Activated CD4-positive, CD25-positive, alpha-beta regulatory T cell treated with anti-CD3 and anti-CD28 coated beads, Interleukin-2, amount 50 U/mL, for 72 hours (primary cell): ENCODE measurements at places on chromosomes 16 and 17.

DNA sequence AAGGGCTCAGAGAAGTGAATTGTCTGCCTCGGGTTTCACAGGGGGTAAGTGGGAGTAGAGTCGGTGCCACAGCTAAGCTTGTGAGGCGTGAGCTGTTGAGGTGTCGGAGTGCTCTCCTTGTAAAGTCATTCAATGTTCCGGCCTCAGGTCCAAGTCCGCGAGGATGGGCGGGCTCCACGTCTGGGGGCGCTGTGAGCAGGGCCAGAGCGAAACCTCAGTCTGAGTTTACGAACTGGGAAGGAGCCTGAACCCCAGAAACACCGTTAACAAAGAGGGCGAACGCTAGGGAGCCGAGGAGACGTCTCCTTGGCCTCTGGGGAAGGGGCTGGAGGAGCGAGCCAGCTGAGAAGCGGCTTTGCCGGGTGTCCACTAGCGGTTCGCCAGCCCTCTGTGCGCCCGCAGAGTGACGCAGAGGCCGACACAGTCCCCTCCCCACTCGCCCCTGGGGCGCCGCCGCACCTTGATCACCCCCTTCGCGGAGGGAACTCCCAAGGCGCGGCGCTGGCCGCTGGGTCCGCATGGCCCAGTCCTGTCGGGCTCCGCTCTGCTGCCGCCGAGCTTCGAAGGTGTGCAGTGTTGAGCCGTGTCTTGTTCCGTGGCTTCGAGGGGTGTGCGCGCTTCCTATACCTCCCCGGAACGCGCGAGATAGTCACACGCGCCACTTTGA, 4.9 kb downstream of the IRX3 start:
- no peak for DNase-seq

DNA sequence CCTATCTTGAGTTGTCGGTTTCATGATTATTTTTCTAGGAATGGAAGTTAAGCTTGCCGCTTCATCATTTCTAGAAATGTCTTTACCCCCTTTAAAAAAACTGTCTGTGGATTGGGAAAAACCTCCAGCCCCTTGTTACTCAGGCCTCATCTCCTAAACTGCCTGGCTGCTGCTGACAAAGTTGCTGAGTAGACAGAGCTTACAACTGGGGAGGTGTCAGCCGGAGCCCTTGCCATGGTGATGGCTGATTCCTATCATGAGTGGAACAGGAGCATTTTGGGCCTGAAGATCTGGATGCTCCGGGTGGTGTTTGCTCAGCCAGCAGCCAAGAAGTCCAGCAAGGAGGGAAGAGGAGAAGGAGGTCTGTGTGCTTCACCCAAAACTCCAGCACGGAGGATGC, 243.3 kb downstream of the ENGASE start:
- no peak for DNase-seq

DNA sequence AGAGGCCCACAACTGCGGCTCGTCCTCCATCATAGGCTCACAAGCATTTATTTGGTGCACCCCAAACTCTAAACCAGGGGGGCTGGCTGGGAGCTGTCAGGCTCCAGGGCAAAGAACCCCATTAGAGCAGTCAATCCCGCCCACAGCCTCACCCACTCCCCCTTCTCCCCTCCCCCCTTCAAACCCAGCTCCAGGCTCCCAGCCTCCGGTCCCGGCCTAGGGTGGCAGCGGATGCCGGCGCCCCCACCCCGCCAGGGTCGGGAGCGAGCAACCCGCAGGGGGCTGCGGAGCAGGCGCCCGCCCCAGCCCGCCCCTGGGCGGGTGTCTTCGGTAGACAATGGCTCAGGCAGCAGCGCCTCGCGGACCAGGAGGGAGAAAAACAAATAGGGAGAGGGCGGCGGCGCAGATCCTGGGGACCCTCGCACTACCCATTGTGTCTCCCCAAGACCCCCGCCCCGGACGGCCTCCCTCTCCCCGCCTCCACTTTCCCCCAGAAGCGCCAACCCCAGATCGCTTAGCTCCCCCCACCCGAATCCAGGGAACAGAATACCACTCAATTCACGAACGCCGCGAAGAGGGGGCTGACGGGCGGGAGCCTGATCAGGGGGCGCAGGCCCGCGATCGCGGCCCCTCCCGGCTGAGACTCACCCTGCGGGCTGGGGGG, 572 bp downstream of the FAM171A2 start:
- no peak for DNase-seq

DNA sequence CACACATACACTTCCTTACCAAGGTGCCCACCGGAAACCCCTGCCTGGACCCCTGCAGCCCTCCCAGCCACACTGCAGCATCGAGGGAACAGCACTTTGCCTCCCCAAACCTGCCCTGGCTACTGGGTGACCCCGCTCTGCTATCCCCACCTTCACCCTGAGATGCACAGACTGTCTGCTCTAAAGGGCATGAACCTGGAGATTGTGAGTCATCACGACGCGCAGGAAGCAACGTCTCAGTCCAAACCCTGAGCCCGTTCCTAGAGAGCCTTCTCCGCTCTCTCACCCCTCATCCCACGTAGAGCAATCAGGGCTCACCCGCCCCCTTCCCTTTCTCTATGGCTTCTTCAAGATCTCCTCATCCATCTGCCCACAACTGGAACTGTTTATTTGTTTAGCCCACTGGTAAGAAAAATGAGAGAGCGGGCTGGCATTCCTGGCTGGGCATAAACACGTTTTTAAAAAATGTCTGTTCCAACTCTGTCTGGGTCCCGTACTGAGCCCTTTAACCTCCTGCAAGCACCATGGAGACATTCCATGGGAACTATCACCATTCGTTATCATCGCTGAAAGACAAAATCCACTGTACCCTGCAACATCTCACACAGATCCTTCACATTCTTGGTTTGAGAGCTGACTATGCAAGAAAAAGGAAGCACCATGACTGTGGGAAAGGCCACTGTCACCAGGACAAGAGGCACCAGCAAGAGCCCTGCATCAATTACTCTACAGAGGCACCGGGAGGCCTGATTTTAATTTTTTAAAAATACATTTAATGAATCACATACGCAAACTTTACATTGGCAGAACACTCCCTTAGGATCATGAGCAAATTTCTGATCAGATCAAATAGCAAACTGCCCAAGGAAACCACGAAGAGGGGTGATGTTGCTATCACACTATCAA, 28.2 kb downstream of the ZFHX3 start:
- no peak for DNase-seq

DNA sequence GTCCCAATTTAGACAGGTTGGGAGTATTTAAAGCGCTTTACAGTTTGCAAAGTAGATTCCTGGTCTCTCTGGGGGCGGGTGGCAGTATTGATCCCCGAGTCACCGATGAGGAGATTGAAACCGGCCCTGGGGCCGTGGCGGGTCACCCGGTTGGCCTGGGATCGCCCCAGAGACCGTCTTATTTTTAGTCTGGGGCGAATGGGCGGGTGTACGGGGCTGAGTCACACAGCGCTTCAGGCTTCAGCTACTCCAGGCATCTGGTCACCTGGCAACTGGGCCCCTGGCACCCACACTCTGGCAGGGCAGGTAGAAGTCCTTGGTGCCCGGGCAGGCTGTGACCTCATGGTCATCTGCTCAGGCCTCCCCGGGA, 669 bp downstream of the MIEF2 start:
- peak; percentile 58 for DNase-seq

DNA sequence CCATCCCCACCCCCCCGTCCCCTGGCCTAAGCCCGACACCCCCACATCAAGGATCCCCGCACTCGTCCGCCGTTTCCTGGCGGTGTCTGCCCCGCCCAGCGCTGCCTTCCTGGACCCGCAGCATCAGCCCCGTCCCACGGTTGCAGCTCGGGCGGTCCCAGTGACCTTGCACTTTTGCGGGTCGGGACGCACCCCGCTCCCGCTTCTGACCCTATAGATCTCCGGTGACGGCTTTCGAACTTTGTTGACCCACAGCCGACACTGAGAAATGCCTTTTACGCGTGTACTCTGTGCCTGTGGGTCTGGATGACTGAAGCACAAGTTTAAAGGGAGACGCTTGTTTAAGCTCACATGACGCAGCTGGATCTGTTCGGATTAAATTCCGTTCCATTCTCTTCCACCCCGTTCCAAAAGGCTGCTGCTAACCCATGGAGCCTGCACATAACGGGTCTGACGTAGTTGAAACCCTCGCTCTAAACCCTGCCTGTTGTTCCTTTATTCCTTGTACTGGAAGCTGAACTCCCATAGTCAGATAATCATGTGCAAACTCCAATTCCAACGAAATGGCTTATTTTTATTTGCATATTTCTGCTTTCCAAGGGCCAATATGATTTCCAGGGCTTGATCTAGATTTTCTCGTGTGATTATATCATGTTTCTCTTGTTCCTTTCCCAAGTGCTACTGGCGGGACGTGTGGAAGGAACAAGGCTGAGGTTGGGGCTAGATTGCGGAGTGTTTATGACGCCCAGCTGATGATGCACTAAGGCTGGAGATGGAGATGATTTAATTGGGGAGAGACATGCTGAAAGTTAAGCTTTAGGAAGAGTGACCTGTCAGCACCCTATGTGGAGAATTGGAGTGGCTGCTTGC, 834 bp downstream of the FLYWCH1 start:
- DNase-seq = peak; percentile 53

DNA sequence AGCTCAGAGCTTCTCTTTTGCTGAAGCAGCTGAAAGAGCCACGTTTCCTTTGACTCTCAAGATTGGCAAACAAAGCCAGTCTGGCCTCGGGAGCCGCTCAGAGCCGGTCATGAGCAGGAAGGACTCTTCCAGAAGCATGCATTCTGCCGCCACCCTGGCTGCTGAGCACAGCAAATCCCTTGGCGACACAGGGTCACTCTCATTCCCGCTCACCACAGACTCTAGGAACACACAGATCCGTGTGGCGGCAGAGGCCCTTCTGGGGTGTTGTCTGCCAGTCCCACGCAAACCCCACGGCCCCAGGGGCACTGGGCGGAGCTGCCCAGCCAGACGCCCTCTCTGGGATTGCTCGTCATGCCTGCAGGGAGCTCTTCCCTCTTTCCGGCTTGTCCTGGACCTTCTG, 157.0 kb downstream of the C16orf95 start:
- DNase-seq = no peak

DNA sequence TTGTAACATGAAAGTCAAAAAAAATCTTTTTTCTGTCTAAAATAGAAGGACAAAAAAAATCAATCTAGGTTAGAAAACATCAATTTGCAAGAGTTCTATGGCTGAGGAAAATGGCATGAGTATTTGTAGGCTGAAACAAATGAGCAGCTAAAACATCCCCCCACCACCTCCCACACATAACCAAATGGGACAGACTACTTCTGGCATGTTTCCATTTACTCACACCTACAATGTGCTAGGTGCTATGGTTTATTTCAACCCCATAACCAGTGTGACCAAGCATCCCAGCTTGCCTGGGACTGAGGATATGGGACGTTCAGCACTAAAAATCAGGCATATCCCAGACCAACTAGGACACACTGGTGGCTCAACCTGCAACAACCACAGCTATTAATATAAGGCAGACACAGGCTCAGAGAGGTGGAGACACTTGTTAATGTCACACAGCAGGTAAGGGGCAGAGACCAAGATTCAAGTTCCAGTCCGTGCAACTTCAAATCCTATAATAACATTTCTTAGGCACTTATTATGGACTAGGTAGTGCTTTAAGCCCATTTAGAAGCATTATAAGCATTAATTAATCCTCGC, 96.0 kb downstream of the XYLT1 start:
- no peak for DNase-seq

DNA sequence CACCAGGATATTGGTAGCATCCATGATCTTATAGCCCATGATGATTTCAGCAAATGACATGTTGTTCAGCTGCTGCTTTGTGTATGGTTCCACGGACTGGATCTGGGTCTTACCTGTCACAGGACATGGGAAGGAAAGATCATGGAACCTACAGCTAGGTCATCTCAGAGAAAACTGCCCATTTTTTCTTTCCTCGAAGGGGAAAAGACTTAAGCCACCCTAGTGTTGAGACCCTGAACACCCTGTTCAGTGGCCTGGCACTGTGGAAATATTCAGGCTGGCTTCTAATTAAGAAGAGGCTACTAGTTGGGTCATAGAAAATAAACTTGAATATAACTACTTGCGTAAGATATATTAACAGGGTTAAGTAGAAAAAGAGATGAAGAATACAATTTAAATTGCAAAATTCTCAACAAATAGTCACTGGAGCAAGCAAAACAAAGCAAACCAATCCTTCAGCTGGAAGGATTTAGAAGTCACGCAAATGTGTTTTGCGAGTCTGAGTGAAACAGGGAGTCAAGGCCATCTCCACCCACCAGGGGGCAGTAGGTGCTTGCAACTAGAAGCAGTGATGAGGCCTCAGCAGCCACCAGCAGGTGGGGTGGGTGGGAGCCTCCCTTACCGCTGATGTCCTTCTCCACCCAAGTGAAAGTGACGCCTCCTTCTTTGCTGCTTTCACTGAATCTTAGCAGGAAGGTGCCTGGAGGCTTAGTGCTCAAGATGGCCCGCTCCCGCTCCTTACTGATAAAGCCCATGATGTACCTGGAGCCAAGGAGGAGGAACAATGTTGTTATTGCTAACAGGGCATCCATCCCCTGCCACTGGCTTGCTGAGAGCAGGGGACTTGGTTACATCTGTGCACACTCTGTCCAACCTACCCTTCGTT, 34.3 kb downstream of the STAT5A start:
- peak; percentile 90 for DNase-seq

- DNase-seq = no peak
Measured at GRCh38 chr17:51560398-51560797, 300.1 kb downstream of the UTP18 start.

DNA sequence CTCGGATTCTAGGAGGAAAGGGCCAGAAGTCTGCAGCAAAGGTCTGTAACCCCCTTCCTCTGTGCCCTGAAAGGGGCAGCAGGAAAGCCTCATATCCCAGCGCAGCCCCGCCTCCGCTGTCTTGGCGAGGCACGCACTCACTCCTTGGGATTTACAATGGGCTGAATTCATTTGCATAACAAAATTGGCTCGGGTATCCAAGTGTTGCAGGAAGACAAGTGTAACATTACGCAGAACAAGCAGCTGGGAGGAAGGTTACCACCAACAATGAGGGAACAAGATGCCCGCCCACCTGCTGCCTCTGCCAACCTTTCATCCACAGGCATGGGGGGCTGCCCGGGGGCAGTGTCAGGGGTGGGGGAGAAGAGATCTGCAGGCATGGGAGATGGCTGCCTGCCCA, 130.4 kb downstream of the MRM1 start:
- DNase-seq = no peak

- no peak for DNase-seq
Measured at GRCh38 chr17:46901291-46901690, 21.7 kb upstream of the GOSR2 start.

DNA sequence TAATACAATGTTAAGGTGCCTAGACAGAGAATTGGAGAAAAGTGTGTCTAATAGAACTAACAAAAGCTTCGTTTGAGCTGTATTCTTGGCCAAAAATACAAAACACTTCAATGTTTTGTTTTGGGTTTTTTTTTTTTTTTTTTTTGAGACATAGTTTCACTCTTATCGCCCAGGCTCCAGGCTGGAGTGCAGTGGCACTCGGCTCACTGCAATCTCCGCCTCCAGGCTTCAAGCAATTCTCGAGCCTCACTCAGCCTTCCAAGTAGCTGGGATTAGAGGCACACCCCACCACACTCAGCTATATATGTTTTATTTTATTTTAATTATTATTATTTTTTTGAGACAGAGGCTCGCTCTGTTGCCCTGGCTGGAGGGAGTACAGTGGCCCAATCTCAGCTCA, 38.3 kb upstream of the CARMIL2 start:
- DNase-seq = no peak
